Stimulated activated CD8-positive, alpha-beta memory T cell treated with anti-CD3 and anti-CD28 coated beads, Interleukin-15, amount 100 ng/mL, for 24 hours (primary cell): ENCODE measurements at places on chromosomes 1 and 21.

DNA sequence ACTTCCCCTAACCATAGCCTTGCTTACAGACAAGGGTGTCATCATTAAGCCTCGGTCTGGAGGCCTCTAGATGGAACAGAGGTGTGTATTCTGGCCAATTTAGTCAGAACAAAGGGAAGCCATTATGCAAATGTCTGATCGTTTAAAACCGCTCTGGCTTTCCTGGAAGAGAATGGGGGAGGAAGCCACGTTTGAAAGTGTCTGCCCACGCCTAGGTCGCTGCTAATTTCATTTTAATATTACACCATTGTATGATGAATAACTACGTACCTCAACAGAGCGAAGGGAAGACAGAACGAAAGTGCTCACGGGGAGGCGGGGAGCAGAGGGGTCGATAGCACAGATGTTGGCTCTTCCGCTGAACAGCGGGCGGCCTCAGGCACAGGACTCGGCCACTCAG is 41.1 kb upstream of the CSF3R start:
- DNase-seq, result no peak

GRCh38 chr21:41952568-41953248 is 1.1 kb downstream of the C2CD2 start:
- DNase-seq, result no peak

- no peak for DNase-seq
Observed at GRCh38 chr1:50268049-50268448, 155.2 kb downstream of the DMRTA2 start.

DNA sequence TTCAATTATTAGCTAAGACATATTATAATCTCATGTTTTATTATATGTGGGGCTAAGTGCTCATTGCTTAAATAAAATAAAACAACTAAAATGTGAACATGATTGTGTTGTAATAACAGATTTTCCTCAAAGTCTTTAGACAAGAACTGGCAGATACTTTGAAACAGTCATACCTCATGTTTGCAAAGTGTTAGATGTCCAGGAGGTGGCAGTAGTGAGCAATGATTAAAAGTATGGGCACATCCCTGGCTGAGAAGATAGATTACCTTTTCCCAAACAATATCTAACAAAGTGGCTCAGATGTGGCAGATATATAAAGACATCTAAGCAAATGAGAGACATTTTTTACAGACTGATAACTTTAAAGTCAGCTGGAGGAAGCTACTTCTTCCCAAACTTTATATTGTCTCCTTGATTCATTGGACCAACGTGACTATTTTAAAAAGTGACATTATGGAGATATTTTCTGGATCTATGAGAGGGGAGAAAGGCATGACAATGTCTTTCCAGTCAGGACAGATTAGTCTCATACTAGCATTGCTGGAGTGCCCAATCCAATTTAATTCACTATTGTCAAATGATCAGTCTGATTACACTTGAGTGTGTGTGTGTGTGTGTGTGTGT is 269.8 kb downstream of the S1PR1 start:
- DNase-seq, result no peak

DNA sequence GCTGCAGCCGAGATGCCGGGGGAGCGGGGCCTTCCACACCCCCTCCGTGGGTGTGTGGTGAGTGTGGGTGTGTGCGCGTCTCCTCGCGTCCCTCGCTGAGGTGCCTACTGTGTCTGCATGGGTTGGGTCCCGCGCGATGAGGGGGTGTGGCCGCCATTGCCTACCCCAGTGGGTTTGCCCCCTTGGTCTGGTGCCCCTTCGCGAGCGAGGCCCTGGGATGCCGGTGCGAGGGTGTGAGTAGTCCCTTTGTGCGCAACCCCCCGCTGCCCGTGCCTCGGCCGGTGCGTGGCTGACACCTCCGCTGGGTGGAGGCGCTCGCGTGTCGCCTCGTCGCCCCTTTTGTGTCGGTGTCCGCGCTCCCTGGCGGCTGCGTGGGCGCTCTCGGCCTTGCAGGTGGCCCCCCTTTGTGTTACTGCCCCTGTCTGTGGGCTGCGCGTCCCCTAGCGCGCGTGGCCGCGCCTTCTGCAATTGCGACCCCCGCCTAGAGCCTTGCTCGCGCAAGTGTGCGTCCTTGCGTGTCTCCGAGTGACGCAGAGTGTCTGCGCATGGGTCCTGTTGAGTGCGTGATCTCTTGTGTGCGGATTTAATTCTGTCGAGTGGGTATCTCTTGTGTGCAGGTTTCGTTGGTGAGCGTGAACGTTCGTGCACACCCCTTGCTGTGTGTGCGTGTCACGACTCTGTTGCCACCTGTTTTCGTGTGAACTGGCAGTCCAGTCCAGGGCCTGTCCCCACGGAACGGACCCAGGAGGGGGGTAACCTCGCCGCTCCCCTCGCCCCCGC is 553 bp downstream of the TTC3 start:
- DNase-seq, result peak; percentile 25

GRCh38 chr1:33374336-33375105 is 53.6 kb upstream of the A3GALT2 start:
- no peak for DNase-seq

DNA sequence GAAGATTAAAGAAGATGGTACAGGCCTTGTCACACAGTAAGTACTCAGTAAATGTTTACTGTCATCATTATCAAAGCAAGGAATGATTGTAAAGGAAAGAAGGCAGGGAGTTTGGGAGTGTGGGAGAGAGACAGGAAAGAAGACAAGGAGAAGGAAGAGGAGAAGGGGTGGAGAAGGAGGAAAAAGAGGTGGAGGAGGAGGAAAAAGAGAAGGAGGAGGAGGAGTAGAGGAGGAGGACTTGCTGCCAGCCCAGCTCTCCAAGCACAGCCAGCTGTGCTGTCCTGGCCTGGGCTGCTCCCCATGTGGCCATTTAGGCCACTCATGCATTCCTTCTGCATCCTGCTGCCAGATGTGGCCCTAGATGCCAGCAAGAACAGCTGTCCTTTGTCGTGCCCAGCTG is 7.5 kb upstream of the DISP3 start:
- DNase-seq, result no peak

GRCh38 chr1:248811514-248812490 is 13.9 kb downstream of the SH3BP5L start:
- DNase-seq, result no peak
